Activated naive CD4-positive, alpha-beta T cell treated with anti-CD3 and anti-CD28 coated beads, Interleukin-2, amount 50 U/mL, for 16 hours (primary cell): ENCODE measurements at places on chromosomes 5 and 9.

GRCh38 chr5:167348251-167348926 is 943.1 kb upstream of the WWC1 start:
- no peak for DNase-seq

DNA sequence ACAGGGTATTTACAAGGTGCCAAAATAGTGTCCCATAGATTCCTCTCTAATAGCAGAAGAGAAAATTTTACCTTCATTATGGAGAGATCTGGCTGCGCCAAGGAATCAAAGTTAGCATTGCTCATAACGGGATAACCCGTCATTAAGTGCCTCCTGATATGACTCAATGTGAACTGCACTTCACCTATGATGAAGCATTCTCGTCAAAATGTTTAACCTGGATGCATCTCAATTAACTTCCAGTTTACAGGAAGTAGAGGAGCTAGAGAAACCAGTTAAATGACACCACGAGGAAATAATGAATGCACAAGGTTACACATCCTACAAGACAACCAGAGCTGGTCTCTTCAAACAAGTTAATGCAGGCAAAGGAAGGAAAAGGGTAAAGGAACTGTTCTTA is 17.2 kb downstream of the FBXW11 start:
- no peak for DNase-seq

DNA sequence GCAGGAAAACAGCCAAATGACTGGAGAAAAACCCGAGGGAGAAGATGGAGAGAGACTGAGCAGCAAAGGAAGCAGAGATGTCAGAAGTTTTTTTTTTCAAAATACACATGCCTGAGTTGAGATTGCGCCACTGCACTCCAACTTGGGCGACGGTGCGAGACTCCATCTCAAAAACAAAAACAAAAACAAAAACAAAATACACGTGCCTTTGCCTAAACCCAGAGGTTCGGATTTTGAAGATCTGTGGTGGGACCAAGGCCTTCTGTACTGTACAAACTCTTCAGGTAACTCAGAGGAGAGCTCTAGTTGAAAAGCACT is 38.8 kb upstream of the FBXW11 start:
- DNase-seq, result no peak

GRCh38 chr5:122517091-122517490 is 205.1 kb downstream of the SNCAIP start:
- DNase-seq, result no peak

GRCh38 chr9:19290103-19290502 is 59.6 kb downstream of the DENND4C start:
- no peak for DNase-seq

GRCh38 chr9:32584784-32585183 is 11.8 kb upstream of the NDUFB6 start:
- no peak for DNase-seq

GRCh38 chr5:132754111-132754510 is 6.9 kb downstream of the CCNI2 start:
- DNase-seq, result no peak

DNA sequence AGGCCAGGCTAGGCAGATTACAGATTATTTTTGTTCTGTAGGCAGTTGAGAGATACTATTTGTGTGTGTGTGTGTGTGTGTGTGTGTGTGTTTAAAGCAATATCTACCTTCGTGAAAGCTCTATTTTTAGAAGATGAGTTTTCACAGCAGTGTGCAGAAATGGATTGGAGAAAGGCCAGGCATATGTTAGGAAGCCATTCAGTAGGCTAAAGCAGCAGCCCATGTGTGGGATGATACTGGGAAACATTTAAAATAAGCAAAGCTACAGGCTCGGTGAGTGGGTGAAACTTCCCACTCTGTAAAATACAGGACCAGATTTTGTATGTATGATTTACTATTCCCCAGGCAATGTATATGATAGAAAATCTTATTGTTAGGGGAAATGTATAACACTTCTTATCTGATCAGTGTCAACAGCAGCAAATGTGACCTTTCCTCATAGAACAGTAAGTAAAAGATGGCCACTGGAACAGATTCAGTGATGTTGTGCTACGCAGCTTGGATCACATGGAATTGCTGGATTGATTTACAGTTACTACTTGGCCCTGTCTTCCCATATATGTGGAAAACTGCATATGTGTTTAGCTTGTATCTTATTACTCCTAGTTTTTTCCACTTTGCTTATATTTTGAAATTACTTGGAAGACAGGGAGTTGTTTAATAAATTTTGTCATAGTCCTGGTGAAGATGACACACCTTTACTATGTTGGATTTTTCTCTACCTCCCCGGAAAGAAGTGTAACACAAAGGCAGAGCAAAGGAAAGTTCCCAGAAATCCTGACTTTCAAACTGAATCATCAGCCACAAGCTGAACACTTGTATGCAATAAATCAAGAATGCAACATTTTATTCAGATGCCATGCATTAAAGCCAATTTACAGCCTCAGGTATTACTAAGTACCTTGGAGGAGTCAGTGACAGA is 1077.7 kb upstream of the SEMA6A start:
- DNase-seq, result no peak

DNA sequence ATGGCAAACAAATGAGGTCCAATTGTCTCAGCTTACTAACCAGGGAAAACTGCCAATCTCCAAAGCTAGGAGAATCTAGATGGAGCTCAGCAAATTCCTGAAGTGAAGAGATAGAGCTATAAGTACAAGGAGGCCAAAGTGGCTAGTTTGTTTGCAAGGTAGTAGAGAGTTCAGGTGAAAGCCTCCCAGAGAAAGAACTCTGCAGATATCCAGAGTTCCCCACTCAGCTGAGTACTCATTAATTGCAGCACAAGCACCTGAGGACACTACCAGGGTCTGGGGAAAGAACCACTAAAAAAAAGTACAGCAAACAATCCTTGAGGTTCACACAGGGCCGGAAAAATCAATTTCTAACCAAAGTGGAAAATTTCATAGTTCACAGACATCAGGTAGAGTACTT is 250.9 kb downstream of the TMEM232 start:
- DNase-seq, result no peak

DNA sequence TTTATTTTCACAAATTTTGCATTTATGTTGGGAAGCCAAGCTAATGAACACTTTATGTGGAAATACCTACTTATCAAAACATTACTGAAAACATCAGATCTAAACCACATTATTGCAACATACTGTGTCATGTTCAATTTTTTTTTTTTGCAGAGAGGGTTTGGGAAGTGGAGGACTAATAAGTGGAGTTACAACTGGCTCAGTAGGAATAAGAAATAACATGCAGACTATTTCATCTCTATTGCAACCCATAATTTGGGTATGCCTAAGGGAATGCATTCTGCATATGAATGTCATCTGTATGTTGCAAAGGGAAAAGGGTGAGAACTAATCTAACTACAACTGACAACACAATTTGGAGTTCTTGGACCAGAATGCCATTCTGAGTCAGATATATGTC is 41.8 kb downstream of the APC start:
- no peak for DNase-seq

DNA sequence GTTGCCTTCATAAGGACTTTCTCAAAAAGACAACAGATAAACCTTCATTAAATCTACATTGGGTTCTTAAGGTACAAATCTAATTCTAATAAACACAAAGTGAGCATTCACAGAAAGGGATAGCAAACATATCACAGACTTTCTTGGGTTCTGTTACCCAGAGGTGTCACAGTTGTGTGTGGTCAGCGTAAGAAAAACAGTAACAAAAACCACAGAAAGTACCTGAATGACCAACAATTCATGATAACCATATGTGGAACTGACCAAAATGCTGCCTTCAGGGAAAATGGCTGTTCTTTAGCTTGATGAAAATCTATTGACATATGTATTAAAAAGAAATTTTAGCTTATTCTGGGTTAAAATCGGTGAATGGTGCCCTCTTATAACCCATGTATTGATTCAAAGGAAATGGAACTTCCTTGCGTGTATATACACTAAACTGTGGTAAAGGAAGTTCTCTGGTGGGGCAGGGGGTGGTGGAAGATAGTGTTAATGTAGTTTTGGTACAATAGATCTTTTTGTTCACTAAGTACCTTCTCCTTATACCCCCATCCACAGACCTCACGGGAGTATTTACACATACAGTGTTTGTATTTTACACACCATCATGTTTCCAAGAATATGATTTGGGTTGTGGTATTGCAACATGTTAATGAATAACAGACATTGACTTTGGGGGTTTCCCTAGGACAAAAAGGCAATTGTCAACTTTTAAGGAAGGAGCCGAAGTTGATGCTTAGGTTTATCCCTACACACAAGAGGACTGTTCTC is 152.5 kb downstream of the APBA1 start:
- DNase-seq, result no peak

GRCh38 chr5:71954329-71954728 is 152.9 kb upstream of the MAP1B start:
- DNase-seq, result no peak

DNA sequence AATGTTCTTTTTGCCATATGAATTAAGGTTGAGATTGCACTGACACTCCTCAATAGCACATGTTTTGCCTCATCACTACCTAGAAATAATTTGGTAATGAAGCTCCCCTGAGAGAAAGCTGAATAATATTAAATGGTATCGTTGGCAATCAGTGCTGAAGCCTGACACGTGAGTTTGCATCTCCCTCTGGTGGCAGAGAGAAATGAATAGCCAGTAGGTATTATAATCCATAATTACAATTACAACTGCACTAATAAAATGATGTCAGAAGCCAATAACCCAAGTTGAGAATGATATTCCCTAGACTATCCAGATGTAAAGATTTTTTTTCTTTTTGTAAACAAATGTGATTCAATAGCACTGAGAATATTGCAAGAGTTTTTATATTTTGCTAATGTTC is 700.3 kb downstream of the PTPRD start:
- no peak for DNase-seq

DNA sequence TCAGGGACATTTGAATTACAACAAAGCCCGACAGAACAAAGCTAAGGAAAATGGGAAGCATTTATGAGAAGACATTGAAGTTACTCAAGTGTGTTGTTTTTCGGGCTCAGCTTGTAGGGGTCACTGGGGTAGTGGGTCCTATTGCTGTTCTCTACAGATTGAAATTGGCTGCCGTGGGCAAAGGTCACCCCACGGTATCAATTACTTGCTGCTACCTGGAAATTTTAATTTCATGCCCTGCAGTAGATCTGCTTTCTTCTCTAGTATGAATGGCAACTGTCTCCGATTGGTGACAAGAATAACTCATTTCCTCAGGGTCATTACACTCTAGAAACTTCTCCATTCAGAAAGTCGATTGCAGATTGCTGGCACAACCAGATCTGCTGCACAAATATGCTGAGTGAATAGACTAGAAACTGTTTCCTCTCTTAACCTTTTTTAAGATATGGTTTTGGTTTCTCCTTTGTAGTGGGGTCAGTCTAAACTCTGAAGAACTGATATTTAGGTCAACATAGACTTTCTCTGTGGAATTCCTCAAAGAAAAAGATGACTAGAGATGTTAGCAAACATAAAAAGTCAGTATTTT is 454.1 kb downstream of the ARHGEF28 start:
- DNase-seq, result no peak

GRCh38 chr5:139658501-139658927 is 10.4 kb downstream of the CXXC5 start:
- no peak for DNase-seq

GRCh38 chr5:168578538-168579487 is at the start of gene PANK3:
PANK3 (minus strand) TSS chr5:168579368; CDS start chr5:168579283, 85 bp downstream.
- DNase-seq, result no peak

DNA sequence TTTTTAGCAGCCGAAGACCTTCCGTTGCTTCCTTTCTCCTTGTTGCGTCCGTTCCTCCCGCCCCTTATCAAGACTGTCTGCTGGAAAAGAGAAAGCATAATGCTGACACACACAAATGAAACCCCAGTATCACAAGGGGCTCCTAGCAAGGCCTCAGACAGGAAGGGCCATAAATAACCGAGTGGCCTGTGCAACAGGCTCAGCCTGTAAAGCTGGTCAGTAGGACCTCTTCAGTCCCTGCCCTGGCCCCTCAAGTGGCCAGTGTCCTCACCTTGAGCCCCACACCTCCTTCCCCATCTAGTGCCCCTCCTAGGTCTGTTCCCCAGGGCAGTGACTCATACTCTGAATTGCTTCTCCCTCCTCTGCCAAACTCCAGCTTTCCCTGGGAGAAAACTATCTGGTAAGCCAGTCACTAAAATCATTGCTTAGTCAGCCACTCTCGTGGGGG is 174.6 kb upstream of the IL12B start:
- no peak for DNase-seq

DNA sequence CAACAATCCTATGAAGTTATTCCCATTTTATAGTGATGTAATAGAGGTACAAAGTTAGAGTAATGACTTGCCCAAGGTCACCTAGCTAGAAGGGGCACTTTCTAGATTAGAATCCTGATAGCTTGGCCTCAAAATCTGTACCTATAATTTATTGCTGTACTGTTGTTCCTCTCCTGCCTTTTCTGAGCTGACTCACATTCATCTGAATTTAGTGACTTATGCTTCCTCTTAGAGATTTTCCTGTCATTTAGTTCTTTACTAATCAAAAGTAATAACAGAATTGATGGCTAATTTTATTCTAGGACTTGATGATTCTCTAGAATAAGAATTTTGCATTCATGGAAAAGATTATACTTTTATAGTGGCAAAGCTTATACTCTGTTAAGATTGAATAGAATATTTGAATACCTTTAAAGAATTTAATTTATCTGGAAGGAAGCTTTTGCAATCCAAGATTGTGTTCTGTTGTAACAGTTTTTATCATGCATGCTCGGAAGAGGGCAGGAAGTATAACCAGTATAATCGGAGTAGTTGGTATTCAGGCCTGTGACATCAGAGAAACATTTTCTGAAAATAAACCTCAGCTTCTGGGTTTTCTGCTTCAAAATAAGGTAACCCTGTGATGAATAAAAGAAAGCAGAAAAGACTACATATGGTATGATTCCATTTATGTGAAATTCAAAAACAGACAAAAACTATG is 21.3 kb downstream of the CYSTM1 start:
- DNase-seq, result no peak

GRCh38 chr5:54595721-54596120 is 78.2 kb downstream of the SNX18 start:
- no peak for DNase-seq

DNA sequence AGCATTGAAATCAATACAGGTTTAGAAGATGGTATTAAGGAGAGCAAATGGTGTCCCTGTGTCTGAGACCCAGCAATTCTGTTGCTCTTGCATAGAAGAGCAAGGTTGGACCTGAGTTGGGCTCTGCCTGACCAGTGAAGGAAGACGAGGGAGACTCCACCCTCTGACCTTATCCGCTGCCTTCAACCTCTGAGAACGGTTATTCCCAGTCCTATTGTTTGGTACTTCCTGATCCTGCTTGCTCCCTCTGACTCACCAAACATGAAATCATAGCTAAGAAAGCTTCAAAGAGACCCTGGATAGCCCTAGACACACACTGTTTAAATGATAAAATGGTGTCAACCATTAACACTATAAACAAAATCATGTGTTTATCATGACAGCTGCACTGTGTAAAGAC is 218.5 kb downstream of the PLK2 start:
- DNase-seq, result no peak

DNA sequence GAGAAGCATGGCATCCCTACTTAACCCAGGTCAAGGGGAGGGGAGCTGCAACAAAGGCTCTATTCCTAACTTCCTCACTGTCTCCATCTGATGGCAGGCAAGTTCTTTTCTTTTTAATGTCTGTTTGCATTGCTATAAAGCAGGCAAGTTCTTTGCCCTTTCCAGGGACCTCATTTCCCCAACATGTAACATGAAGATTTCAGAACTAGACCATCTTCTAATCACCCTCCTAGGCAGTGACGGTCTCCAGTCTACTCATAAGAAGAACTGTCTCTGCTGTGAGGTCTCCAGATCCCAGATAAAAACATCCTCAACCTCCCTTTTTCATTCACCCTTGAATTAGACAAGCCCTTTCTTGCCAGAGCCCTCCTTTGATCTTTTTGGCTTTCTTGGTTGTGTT is 42.1 kb downstream of the PPP1R2B start:
- no peak for DNase-seq
